ENCODE measurements at places on chromosomes 7 and 10. TPM values are rescaled to one million over a fixed set of nuclear protein-coding genes. Genes with fewer than 3 reads are reported as not detected.

GRCh38 chr7:151541709-151542499, 22.2 kb upstream of the RHEB start:
- H3K4me1 ChIP-seq, result peaks cover 13% of the 10 kb centered on the region
- H3K36me3 ChIP-seq, result no peaks in the 10 kb centered on the region
- no peak for DNase-seq
- no peaks in the 10 kb centered on the region for H3K27me3 ChIP-seq
- no peak overlapping the region for H3K4me3 ChIP-seq
- no peak overlapping the region for H3K27ac ChIP-seq

- no peaks in the 10 kb centered on the region for H3K36me3 ChIP-seq
- peaks cover 8% of the 10 kb centered on the region for H3K4me1 ChIP-seq
- no peak overlapping the region for H3K27ac ChIP-seq
- H3K4me3 ChIP-seq, result no peak overlapping the region
Measured at GRCh38 chr7:13848681-13849131, 140.8 kb downstream of the ETV1 start.

GRCh38 chr10:34933676-34934075, 118.6 kb upstream of the PARD3 start:
- no peak for DNase-seq
- H3K4me1 ChIP-seq, result peaks cover 10% of the 10 kb centered on the region
- H3K4me3 ChIP-seq, result no peak overlapping the region
- H3K36me3 ChIP-seq, result no peaks in the 10 kb centered on the region
- no peaks in the 10 kb centered on the region for H3K27me3 ChIP-seq

- H3K27me3 ChIP-seq, result peaks cover 66% of the 10 kb centered on the region
- H3K4me3 ChIP-seq, result peak overlapping the region; percentile 68
- DNase-seq, result no peak
- no peaks in the 10 kb centered on the region for H3K36me3 ChIP-seq
- H3K4me1 ChIP-seq, result peaks cover 65% of the 10 kb centered on the region
- H3K27ac ChIP-seq, result peak overlapping the region; percentile 90
Measured at GRCh38 chr10:8056871-8057331, 2.4 kb downstream of the GATA3 start.

Gene RET
- 0.59 TPM for total RNA-seq

Gene SEMA3E
- 2.2 TPM for total RNA-seq
